Stimulated activated CD4-positive, alpha-beta T cell treated with anti-CD3 and anti-CD28 coated beads, Interleukin-1b, Interleukin-23, amount 100 ng/mL, for 1 hour (primary cell): ENCODE measurements at places on chromosomes 2 and 18.

DNA sequence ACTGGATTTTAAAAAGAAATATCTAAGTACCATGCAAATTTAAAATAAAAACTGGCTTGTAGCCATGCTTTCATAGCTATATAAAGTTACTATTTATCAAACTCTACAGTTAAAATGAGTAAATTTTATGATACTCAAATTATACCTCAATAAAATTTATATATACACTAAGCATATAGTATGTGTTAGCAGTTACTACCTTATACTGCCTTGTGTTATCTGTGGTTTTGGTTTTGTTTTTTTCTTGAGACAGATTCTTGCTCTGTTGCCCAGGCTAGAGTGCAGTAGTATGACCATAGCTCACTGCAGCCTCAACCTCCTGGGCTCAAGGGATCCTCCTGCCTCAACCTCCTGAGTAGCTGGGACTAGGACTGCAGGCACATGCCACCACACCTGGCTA, 342.1 kb downstream of the KIAA1328 start:
- DNase-seq = no peak

DNA sequence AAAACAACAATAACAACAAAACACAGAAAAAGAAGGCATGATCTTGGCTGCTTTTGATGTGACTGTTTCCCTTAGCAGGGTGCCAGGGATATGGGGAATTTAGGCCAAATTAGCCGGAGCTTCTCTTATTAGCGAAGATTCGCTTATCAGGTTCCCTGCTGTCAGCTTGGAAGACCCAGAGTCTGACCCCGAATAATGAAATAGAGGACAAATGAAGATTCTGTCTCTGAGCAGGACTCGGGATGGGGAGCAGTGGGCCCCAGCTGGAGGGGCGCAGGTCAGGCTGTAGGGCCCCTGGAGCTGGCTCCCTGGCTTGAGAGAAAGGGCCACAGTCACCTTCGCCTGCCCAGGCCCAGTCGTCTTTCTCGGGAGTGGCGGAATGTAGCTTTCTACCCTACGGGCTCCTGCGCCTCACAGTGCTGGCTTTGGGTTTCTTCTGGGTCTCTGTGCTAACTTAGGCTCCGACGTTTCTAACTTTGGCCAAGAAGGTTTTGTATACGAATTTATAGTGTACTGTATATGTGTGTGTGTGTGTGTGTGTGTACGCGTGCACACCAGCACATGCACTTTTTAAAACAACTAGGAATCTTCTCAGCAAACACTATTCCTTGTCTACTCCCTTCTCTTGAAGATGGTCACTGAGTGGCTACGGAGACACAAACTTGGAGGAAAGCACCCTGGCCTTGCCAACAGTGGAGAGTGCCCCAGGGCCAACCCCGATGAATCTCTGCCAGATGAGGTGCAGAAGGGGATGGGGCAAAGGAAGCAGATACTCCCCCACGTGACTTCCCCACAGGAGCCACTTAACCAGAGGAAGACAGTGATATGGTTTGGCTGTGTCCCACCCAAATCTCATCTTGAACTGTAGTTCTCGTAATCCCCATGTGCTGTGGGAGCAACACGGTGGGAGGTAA, 195.6 kb upstream of the COPS8 start:
- DNase-seq = no peak

DNA sequence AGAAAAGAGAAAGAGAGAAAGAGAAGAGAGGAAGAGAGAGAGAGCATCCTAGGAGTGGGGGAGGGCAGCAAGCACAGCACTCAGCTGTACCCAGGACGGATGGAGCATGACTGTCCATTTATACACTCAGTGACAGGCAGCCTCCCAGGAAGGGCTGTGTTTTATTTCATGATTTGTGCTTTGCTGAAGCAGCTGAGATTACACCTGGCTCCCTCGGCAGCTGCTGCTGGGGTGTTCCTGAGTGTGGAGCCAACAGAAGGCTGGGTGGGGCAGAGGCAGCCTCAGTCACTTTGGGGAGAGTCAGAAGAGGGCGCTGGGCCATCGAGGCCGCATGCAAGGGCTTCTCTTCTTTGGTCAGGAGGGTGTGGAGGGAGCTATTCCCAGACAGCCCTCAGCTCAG, 47.8 kb upstream of the TEX51 start:
- DNase-seq = no peak

GRCh38 chr2:219634171-219634940, 6.9 kb downstream of the SLC4A3 start:
- no peak for DNase-seq

DNA sequence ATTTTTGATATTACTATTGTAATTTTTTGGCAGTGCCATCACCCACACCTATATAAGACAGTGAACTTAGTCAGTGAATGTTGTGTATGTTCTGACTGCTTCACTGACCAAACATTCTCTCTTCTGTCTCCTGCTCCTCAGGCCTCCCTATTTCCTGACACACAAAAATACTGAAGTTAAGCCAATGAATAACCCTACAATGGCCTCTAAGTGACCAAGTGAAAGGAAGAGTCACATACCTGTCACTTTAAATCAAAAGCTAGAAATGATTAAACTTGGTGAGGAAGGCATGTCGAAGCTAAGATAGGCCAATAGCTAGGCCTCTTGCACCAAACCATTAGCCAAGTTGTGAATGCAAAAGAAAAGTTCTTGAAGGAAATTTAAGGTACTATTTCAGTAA, 151.9 kb downstream of the RND3 start:
- DNase-seq = no peak
